ENCODE measurements at places on chromosomes 7 and 10.

DNA sequence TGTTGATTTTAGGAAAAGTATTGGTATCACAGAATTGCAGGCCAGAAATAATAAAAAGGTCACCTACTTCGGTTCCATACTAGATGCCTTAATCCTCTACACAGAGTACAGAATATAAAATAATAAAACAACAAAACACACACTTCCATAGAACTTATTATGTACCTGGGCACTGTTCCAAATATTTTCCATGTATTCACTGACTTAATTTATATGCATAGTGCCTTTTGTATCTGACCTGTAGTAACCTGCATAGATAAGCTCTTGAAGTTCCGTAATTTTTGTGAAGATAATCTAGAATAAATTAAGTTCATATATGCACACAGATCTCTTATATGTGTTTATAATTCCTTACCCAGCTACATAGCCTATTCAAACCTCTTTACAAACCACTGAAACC lies 78.3 kb downstream of the RAPGEF5 start:
- DNase-seq, result no peak

DNA sequence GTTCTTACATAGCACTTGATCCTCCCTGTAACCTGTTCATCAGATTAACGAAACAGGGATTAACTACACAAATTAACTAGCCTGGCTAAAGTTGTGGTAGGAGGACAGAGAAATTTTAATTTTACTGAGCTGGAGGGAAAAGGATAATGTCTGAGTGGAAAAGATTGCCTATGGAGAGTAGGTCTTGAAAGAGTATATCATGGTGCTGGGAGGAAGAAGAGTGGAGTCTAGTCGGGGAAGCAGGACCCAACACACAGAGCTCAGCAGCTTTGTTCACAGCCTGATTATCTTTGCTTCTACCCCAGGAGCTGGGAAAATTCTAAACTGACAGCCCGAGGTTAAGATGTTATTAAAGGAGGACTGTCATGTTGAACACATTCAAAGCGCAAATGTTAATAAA lies 6.1 kb upstream of the KDM7A start:
- DNase-seq, result no peak

GRCh38 chr7:74625446-74625845 lies 32.1 kb upstream of the GTF2I start:
- DNase-seq, result no peak

GRCh38 chr10:56585447-56586171 lies 224.6 kb upstream of the ZWINT start:
- DNase-seq, result no peak

DNA sequence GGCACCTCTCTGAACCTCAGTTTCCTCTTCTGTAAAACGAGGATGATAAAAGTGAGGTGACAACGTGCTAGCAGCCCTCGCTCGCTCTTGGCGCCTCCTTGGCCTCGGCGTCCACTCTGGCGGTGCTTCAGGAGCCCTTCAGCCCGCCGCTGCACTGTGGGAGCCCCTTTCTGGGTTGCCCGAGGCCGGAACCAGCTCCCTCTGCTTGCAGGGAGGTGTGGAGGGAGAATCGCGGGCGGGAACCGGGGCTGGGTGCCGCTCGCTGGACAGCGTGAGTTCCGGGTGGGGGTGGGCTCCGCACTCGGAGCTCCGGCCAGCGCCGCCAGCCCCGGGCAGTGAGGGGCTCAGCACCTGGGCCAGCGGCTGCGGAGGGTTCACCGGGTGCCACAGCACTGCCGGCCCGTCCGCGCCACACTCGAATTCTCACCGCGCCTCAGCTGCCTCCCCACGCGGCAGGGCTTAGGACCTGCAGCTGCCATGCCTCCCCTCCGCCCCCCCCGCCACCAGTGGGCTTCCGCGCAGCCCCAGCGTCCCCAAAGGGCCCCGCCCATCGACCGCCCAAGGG lies 24.3 kb upstream of the ACSL5 start:
- DNase-seq, result no peak
